Fibroblast of skin of left biceps (primary cell): ENCODE measurements at places on chromosomes 2 and 18.

- no peak for DNase-seq
Observed at GRCh38 chr2:207206011-207206410, 40.3 kb upstream of the KLF7 start.

DNA sequence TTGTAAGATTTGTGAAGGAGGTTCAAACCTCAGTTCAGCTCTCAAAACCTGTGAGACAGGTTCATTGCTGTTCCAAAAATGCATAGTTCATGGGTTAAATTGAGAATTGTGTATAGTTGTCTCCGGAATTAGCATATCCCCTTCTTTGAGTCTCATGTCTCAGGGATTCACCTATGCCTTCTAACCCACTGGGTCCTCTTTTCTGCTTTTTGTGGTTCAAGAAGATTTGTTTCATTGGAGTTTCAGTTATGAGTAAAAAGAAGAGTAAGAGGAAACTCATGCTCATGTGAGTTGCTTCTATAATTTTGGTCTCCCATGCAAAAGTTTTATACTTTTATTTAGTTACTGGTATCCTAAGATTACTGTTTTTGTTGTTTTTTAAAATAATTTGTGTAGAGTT lies 1219.8 kb upstream of the ZEB2 start:
- no peak for DNase-seq

- DNase-seq: peak; percentile 76
Observed at GRCh38 chr2:65456064-65456463, 23.7 kb upstream of the SPRED2 start.

DNA sequence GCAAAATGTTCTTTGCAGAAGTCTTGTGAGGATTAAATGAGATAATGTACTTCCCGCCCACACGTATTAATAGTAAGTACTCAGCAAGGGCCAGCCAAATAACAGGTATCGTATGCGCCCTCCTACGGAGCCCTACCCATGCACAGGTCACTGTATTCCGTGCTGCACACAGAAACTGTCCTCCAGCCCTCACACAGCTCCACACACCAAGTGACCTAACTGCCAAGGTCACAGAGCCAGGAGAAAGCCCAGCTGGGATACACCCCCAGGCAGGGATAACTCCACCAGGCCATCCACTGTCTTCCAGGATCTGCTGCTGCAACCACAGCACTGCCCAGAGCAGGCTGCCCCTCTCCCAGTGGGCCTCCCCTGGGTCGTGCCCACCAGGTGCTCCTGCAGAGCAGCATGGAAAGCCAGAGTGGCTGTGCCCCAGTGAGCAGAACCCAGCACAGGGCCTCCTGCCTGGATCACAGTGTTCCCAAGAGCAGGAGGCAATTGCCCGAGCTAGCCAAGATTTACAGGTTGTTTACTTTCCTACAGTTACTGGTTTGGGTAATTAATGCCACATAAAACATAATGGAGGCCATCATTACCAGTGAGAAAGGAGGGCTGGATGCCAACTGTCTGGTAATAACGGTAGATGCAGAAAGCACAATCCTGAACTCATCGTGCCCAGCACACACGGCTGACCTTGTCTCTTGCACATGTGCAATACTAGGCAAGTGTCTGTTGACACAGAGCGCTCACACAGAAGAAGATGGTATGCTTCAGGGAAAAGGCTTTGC lies 24.4 kb downstream of the TFCP2L1 start:
- DNase-seq: no peak

DNA sequence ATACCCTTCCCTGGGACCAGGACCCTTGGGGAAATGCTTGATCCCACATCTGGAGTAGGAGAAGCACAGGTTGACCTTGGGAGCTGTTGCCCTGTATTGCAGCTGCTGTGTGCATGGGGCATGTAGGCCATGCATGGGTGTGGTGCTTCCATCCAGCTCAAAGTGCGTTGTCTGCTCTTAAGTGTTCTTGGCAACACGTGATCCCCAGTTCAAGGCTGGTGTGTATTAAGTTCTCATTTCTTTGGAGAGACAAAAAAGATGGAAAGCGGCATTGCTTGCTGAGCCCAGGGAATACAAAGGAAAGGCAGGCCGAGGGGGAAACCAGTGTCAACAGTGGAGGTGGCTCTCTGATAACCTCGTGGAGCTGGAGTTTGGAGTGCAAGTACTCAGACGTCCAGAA lies 110.7 kb downstream of the RTP5 start:
- no peak for DNase-seq

DNA sequence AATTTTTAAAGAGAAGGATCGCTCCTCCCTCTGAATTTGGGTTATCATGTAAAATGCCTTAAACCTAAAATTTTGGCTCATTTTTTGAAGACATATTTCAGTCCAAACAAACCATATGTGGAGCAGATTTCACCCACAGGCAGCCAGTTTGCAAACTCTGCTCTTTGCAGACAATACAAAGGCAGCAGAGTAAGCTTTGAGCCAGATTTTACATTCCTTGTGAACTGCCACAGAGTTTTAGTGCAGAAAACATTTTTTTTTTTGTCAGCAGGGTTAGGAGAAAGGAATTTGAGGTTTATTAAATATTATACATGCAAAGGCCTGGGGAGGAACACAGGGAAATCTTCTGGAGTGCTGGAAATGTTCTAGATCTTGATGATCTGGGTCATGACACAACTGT lies 171.9 kb upstream of the FN1 start:
- DNase-seq: peak; percentile 78

- DNase-seq: no peak
Observed at GRCh38 chr2:30139131-30139870, 7.5 kb upstream of the YPEL5 start.

- no peak for DNase-seq
Observed at GRCh38 chr2:160324917-160325316, 124.8 kb upstream of the ITGB6 start.

DNA sequence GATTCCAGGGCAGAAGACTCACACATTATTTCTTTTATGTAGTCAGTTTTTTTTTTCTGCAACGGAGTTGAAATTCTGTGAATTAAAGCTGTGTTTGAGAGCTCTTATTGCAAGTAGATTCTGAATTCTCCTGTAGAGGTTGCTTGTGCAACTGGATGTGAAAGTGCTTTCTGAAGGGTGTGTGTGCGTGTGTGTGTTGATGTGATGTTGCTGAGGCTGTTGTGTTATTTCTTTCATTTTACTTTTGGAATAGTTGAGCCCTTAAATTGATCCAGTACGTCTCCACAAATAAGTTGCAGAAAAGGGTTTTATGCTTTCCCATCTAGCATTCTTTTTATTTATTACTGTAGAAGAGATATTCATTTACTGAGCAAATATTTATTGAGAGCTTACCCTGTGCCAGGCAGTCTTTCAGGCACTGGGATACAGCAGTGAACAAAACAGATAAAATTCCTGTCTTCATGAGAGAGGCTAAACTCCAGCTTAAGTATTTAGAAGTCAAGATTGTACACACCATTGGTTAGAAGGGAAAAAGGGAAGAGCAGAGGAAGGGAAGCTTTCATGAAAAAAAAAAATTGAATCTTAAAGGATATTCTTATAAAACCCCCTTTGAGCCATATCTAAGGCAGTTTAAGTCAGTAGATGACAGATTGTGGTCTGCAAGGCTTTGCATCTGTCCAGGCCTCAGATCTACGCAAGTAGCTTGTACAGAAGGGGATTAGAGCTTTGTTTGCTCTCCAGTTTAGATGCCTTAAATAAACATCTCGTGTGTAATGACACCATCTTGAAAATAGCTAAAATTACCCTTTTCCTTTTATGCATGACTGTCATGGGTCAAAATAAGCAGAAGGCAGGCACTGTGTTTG lies 58.2 kb downstream of the MYO1B start:
- DNase-seq: no peak

DNA sequence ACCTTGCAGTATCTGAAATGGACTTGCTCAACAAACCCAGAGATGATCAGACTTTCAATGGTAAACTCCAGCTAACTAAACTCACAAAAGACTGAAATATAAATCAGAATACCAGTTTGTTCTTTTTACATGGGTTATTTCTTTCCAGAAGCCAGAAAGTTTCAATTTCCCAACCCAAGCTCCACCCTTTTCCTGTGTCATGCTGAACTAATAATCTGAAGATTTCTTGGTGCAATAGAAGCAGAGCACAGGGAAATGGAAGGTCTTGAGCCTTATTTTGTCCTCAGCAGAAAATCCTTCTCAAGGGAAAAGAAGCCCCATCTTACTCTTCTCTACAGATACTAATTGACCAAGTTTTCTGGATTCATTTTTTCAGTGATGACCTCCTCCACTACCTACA lies 93.3 kb upstream of the PAPOLG start:
- no peak for DNase-seq

DNA sequence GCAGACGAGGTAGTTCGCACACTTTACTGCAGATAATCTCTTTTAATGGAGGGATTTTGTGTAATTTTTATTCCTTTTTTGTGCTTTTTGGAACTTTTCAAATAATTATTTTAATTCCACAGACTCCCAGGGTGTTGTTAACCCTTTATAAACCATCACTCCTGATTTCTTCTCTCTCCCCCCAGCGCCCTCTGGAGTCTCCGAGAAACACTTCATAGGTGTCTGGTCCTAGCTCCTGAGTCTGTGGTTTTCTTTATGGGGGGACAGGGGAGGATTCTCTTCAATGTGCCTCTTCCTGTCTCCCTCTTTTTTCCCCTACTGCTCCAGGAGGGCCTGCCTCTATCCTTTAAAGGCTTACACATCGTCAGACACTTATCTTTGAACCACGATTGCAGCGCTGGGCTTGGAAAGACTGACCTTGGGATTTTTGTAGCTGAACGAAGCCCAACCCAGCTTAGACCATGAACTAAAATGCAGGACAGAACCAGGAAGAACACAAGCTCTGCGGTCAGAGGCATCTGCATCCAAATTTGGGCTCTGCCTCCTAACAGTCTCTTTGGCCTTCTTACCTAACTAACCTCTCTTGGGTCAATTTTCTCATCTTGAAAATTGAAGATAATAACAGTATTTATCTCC lies 7.1 kb upstream of the PKDCC start:
- no peak for DNase-seq

- no peak for DNase-seq
Observed at GRCh38 chr2:58508006-58508405, 266.9 kb upstream of the FANCL start.

- DNase-seq: peak; percentile 98
Observed at GRCh38 chr18:79068937-79069716, at the start of gene ATP9B. Gene ATP9B, plus strand, starts transcription at chr18:79069394. Its CDS starts 17 bp downstream, at chr18:79069411.

DNA sequence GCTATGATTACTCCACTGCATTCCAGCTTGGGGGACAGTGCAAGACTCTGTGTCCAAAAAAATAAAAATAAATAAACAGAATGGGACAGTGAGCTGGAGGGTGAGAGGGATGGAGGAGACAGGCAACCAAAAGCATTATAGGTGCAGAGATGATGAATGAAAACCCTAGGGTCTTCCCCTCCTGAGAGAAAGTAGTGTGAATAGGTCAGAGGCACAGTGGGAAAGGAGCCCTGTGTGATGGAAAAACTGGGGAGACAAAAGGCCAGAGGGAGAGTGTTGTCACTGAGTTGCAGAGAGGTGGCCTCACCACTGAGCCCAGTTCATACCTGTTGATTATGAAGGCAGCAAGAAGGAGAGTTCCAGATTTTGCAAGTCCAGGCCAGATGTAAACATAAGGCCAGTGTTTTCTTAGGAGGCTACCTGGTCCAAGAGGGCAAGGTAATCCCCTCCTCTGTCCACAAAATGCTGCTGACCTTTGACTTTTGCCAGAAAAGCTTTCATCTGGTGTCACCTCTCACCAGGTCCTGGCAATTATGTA lies 17.6 kb upstream of the AGFG1 start:
- DNase-seq: no peak

- DNase-seq: peak; percentile 98
Observed at GRCh38 chr18:59612381-59612780, 84.8 kb downstream of the CCBE1 start.

DNA sequence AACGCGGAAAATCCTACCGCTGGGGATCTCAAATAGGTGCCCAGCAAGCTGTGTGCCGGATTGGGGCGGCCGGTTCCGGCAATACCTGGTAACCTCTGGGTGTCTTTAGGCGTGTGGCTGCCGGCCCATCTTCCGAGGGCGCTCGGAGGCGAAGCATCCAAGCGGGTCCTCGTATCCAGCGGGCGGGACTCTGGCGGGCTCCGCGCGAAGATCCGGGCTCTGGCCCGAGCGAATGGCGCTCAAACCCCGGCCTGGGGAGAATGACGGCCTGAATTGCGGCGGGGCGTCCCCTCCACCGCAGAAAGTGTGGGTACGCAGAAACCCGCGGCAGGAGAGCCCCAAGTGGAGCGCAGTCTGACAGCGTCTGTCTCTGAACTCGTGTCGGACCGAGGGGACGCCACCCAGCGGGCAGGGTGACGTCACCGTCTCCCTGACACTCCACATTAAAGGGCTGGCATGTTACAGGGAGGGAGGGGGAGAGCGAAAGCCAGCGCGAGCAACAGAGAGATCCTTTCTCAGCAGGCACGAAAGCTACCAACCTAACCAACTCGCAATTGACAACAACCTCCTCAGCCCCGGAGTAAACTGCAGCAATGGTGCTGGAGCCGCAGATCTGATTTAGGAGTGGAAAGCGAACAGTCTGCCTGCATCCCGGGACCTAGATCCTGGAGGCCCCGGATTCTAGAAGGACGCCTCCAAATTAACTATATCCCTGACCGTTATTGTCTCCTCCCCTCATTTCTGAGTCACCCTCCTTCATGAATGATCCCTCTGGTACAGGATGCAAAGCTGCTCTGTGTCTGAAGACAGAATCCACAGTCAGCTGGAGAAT lies at the start of gene SKOR2:
SKOR2 (minus strand) TSS at position 372 of the 832 bp plus-strand sequence. CDS start 2,477 bp downstream, outside the sequence.
- no peak for DNase-seq
